ENCODE measurements at places on chromosomes 3 and 15.

GRCh38 chr15:49278751-49279150 is 108.7 kb downstream of the GALK2 start:
- DNase-seq = no peak

GRCh38 chr3:126797563-126797962 is 93.5 kb downstream of the CHCHD6 start:
- DNase-seq = no peak

- no peak for DNase-seq
Observed at GRCh38 chr15:31457631-31458526, 131.2 kb downstream of the KLF13 start.

DNA sequence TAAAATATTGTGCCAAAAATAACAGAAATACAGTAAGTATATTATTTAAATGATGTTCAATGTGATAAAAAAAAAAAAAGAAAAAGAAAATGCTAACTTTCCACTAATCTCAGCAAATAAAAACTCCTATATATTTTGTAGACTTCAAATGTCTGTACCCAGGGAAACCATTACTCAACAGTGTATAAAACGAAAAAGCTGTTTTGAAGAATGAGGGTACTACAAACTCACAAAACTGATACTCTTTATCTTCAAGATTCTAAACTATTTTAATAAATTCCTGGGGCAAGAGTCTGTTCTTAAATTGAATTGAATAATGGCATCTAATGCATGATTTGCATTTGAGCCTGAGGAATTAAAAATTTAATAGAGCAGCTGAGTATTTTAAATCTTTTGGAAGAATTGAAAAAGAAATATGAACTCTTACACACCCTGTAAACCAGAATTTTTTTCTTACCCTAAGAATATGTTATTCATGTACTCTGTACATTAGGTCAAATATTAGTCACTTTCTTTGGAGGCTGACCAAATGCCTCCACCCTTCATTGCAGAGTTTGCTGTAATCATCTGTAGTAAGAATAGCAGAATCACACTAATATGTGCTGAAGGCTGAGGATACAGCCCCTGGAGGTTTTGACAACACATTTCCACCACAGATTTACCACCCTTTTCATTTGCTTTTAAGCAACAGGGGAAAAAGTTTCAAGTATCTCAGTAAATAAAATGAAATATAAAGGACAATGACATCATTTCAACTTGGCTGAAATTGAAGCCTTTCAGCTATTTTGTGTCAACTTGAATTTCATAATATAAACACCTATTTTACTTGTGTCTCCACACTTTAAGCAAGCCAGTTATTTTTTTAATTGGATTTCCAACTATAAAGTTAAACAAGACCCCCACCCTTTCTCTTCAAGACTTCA is 79.7 kb downstream of the FBN1 start:
- no peak for DNase-seq

DNA sequence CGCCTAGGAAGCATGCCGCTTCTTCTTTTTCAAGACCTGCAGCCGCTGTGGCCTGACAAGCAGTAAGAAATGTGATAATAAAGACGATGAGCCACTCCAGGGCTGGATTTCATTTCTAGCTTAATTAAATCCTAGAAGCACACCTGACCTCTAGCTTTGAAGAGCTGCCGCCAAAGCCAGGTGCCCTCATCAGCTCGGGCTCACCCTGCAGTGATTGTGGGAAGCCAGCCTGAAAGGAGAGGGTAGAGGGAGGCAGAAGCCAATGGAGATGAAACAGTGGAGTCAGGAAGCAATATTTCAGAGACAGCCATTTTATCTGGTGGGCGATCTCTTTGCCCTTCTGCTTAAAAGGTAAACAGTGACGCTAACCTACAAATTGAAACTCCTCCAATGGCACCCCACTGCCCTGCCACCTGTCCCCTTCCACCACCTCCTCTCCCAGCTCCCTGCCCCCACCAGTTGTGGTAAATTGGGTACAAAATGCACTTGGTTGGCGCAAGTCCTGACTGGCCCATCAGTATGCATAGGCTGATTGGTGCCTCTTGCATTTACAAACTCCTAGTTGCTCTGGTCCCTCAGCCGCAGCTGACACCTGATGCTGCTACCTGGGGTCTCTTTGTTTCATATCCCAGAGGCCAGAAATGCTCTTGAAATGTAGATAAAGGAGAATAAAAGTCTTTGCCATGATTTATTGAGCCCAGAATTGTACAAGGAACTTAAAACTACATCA is 385.3 kb downstream of the PDCD6IP start:
- peak; percentile 95 for DNase-seq

DNA sequence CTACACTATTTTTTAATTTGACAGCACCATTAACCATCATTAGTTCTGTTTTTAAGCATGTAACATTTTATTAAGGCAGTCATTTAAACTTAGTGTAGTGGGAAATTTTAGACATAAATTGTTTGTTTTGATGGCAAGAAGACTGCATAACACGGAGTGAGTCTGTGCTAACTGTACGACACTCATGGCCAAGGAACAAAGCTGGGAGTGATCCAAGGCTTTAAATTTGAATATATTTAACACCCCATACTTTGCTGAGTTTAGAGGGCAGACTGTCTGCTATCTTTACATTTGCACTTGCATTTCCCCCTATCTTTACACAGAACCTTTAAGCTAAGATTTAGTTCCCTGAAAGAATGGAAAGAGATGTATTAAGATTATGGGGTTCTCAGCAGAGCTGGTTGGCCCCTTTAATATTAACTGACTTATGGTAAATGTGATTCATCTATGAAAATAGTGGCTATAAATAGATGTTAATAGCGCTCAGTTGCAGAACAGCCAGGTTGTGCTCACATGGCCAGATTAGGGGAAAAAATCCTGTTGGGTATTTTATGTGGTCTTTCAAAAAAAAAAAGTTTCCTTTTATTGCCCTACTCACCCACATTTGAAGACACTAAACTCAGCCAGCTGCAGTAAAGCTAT is 120.7 kb downstream of the CMSS1 start:
- no peak for DNase-seq

DNA sequence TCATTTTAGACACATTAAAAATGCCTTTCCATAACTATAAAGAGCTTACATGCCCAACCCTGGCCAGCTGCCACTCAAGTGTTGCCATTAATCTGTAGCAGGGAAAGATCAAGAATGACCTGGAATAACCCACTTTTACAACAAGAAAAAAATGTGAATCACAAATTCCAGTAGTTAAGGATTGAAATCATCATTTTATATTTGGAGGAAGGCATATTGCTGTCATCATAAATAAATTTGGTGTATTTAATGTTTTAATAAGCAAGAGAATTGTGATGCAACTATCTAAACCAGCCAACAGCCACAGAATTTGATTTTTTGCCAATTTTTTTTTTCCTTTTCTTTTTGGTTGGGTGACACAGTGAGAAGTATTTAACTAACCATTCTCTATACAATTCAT is 240.0 kb upstream of the SEMA6D start:
- DNase-seq = no peak

All from caudate nucleus (tissue), 63 donors.